ENCODE measurements at places on chromosomes 12 and 14.

- no peak for DNase-seq
Observed at GRCh38 chr14:90301668-90302090, 30.1 kb downstream of the NRDE2 start.

DNA sequence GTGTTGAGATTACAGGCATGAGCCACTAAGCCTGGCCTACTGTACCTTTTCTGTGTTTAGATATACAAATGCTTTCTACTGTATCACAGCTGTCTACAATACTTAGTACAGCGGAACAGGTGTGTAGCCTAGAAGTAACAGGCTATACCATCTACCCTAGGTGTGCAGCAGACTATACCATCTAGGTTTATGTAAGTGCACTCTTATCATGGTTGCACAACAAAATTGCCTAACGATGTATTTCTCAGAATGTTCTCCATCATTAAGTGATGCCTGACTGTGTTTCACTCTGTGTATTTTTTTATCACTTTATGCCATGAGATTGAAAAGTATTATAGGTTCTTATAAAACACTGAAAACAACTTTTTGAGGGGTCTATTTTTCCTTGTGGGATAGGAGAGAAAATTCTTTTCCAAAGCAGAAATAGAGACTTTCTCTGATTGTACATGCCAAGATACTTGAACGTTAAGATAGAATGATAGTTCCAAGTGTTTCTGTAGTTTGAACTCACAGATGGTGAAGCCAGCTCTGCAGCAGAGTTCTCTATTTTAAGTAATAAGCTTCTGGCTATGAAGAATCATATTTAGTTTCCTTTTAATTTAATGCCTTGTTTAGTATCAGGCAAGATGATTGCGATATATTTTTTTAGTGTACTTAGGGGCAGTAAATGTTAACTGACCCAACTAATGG is 17.0 kb downstream of the TMPRSS12 start:
- DNase-seq, result no peak

- no peak for DNase-seq
Observed at GRCh38 chr12:130728158-130729058, 12.3 kb upstream of the RIMBP2 start.

GRCh38 chr14:51732494-51733112 is 80.9 kb downstream of the FRMD6 start:
- no peak for DNase-seq

- peak; percentile 44 for DNase-seq
Observed at GRCh38 chr12:50055831-50056638, 1.4 kb upstream of the ASIC1 start.

DNA sequence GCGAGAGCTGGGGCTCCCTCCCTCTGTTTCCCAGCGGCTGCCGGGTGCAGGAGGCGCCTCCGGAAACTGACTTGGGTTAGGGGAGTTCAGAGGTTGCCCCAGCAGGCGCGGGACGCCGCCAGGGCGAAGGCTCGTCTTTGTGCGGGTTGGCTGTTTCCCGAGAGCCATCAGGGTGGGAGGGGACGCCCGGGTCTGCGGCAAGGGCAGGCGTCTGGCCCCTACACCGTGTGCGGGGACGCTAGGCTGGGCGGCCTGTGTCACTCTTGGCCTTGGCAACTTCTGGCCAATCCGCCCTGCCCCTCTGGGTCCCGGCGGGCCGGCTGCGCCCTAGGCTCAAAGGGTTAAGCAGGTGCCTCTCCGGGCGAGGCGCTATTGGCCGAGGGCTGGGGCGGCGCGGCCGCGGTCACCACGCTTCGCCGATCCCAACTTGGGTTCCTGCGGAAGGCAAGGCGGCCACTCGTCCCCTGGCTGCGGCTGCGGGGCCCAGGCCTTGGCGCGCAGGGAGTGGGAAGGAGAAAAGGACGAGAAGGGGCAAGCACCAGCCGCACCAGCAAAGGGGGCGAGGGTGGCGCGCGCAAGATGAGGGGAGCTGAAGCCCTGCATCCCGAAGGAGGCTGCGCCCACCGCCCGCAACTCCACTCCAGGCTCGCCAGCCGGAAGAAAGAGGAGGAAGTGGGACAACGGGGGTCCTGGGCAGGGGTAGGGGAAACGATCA is 5.6 kb upstream of the NPAS3 start:
- DNase-seq, result no peak

GRCh38 chr12:103547929-103548328 is 39.1 kb upstream of the STAB2 start:
- no peak for DNase-seq

- DNase-seq, result no peak
Observed at GRCh38 chr14:61645247-61645646, 50.1 kb upstream of the HIF1A start.

- no peak for DNase-seq
Observed at GRCh38 chr14:77859934-77860570, 60.1 kb downstream of the ADCK1 start.

GRCh38 chr12:104514092-104514810 is 57.5 kb downstream of the CHST11 start:
- no peak for DNase-seq

DNA sequence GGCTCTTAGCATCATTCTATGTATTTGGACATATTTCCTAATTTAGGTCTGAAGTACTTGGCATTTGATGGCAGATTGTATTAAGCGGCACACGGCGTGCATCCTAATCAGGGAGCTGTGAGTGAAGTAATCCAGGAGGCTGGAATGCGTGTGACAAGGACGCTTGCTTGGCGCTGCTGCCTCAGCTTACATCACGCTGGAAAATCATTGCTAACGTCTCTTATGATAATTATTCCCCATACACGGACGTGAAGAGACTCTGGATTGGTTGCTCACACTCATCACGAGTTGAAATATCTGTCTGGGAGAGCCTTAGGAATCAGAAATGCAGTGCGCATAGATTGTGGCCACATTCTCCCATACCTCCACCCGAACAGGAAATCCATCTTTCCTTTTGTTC is 85.3 kb downstream of the FBXW8 start:
- DNase-seq, result no peak

GRCh38 chr12:128467882-128468281 is 200.9 kb downstream of the TMEM132C start:
- DNase-seq, result no peak

- DNase-seq, result no peak
Observed at GRCh38 chr14:67952786-67953185, 133.2 kb downstream of the RAD51B start.

DNA sequence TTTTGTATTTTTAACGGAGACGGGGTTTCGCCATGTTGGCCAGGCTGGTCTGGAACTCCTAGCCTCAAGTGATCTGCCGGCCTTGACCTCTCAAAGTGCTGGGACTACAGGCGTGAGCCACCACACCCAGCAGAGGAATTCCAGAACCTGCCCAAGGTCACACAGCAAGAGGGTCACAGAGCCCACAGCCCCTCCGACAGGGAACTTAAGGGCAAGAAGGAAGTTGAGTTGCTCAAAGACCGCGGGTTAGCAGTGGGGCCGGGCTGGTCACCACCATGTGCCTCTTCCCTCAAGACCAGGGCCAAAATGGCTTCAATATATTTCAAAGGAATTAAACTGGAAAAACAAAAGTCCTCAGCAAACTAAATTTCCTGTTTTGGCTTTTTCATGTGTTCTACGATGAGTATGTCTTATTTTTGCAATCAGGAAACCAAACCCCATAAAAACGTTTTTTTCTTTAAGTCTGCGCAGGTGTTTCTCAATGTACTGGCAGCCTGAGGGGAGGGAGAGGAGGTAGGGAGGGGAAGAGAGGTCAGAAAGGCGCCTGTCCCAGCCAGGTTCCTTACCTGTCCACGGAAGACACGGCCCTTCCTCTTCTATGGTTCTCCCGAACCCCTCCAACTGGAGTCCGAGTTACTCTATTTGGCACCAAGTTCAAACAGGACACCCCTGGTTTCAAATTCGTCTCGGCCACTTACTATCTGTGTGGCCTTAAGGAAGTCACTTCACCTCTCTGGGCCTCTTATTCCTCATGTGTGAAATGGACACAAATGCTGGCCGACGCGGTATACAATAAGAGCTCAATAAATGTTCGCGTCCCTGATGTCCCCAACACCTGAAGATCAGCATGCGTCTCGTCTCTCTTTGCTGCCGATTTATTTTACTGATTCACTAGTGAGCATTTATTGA is 778 bp downstream of the SLC8B1 start:
- DNase-seq, result peak; percentile 30

DNA sequence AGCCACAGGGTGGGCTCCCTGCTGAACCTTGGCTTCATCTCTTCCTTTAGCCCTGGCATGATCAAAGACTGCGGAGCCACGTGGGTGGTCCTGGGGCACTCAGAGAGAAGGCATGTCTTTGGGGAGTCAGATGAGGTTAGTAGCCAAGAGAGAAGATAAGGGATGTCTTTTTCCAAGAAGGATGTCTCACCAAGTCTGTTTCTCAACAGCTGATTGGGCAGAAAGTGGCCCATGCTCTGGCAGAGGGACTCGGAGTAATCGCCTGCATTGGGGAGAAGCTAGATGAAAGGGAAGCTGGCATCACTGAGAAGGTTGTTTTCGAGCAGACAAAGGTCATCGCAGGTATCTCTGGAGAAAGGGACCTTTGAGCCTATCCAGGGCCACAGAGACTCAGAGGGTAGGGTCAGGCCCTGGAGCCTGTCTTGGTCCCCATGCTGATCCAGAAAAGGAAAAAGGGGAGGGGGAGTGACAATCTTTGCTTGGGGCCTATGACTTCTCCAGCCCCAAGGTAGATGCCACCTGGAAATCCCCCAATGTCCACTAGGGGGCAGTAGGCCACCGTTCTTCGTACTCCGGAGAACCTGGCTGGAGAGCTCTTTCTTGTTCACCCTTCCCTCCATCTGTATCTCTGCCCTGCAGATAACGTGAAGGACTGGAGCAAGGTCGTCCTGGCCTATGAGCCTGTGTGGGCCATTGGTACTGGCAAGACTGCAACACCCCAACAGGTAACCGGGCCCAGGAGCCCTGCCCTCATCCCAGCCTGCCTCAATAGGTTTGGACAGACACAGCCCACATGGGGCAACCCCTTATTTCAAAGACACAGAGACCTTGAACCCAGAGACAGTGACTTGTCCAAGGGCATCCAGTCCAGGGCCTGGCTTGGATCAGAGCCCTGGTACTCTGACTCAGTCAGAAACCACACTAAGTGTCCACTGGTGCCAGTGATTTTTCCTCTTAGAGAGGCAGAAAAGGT is 2.0 kb downstream of the TPI1 start:
- DNase-seq, result peak; percentile 78

DNA sequence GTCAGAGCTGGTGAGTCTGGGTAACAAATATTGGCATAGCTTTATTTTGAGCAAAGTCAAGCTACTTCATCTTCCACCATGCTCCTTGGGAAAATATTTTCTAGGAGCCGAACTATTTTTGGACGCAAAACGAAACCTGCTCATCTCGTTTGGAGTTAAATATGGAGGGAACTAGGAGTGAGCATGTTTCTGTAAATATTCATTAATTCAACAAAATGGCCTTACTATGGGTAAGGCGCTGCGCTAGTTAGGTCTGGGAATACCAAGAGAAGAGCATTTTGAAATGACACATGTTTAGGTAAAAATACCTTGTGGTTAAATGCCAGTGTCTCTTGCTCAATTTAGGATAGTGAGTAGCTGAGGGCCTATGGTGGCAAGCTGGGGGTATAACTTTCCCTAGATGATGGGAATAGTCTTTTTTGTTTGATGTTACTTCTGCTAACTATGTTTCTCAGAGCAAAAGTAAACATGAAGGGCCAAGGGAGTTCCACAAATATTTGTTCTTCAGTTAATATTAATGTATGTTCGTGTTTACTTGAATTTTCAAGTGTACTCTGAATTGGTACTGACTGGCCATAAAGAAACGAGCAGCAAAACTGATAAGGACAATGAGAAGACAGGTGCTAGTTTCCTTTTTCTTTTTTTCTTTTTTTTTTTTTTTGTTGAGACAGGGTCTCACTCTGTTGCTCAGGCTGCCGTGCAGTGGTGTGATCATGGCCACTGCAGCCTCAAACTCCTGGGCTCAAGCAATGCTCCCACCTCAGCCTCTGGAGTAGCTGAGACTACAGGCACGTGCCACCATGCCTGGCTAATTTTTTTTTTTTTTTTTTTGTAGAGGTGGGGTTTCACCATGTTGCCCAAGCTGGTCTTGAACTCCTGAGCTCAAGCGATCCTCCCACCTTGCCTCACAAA is 77.7 kb downstream of the MAP1LC3B2 start:
- DNase-seq, result no peak

GRCh38 chr12:27818401-27818918 is 38.4 kb upstream of the MANSC4 start:
- no peak for DNase-seq

DNA sequence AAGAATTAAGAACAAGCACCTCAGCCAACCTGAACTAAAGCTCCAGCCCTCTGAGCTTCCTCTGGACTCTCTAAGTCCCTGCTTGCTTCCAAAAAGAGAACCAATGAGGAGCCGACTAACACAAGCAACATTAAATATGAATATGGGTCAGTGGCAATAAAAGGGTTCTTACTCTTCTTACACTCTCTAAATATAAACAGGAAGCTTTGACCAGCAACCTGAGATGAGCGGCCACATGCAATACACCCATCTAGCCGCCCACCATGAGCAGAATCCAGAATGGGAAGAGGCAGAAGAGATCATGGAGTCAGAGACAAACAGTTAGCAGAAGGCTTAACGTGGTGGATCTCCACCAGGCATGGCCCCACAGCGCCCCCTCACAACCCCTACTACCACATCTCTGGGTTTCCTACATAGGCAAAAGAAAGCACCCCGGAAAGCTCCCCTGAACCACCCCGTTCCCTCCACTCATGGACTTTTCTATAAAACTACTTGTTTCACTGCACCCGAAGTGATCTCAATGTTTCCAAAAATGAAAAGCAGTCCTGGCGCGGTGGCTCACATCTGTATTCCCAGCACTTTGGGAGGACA is 59.4 kb downstream of the TTC7B start:
- DNase-seq, result no peak

Measured in central memory CD4-positive, alpha-beta T cell (primary cell).